Lower leg skin (tissue), 4 donors: ENCODE measurements at places on chromosomes 3 and 15.

DNA sequence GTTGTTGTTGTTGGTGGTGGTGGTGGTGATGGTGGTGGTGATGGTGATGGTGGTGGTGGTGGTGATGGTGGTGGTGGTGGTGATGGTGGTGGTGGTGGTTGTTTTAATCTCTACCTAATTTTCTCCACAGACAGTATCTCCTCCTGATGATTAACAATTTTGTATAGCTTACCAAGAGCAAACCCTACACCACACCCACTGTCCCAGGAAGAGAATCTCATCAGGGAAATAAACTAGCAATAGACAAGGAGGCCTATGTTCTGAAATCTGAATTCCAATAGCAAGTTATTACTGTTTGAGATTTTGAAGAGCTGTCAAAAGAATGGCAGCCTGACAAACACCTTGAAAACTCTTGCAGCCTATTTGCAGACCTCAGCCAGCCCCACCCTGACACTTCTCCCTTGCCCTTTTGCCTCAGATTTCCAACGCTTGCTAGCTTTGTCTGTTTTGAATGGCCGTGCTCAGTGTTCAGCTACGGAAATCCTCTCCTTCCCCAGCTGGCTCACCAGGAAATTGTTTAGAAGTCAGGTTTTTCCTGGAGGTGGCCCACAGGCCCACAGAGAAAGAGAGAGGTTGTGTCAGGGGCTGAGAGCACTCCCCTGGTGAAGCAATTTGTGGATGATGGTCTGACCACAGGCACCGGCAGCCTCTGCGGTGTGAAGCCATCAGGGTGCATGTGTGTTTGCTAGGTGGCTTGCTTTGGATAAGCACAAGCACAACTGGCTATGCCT lies 101.6 kb downstream of the MAGI1 start:
- no peak for DNase-seq

DNA sequence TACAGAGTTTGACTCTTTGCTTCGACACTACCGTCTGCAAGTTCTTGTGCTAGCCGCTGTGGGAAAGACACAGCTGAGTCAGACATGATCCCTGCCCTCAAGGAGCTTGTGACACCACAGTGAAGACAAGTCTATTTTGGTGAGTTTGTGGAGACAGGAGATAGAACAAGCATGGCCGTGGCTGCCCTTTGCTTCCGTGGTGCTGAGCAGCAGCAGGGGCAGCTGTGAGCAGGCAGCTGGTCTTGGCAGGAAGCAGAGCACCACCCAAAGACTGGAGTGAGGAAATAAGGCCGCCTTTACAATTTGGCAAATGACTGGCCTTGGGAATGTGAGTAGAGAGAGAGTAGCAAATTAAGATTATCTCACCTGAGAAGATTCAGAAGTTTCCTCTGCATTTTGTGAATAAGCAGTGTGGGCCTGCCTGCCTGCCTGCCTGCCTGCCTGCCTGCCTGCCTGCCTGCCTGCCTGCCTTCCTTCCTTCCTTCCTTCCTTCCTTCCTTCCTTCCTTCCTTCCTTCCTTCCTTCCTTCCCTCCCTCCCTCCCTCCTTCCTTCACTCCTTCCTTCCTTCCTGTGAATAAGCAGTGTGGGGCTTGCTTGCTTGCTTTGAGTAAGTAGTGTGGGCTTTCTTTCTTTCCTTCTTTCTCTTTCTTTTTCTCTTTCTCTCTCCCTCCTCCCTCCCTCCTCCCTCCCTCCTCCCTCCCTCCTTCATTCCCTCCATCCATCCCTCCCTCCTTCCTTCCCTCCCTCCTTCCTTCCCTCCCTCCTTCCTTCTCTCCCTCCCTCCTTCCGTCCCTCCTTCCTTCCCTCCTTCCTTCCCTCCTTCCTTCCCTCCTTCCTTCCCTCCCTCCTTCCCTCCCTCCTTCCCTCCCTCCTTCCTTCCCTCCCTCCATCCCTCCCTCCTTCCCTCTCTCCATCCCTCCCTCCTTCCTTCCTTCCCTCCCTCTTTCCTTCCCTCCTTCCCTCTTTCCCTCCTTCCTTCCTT lies 1.6 kb upstream of the GCNT3 start:
- no peak for DNase-seq

- no peak for DNase-seq
Observed at GRCh38 chr3:183435661-183436060, 7.2 kb upstream of the MCF2L2 start.

- DNase-seq: no peak
Observed at GRCh38 chr3:24385012-24385615, 109.5 kb downstream of the THRB start.

DNA sequence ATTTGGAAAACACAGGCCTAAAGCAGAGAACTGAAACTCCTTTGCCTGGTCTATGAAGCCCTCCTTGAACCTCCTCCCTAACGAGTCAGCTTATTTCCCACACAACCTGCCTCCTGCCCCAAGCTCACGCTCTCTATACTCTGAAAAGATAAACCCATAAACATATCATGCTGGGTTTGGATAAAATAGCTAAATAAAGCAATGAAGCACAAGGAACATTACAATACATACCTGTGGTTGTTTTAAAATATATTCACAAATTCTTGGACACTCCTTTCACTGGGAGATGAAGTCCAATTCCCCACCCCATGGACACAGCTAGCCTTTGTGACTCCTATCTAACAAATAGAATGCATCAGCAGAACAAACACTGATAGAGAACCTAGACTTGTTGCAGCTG lies 98.2 kb downstream of the PLCH1 start:
- no peak for DNase-seq
